Suprapubic skin (tissue), 4 donors: ENCODE measurements at places on chromosomes 11 and 22.

DNA sequence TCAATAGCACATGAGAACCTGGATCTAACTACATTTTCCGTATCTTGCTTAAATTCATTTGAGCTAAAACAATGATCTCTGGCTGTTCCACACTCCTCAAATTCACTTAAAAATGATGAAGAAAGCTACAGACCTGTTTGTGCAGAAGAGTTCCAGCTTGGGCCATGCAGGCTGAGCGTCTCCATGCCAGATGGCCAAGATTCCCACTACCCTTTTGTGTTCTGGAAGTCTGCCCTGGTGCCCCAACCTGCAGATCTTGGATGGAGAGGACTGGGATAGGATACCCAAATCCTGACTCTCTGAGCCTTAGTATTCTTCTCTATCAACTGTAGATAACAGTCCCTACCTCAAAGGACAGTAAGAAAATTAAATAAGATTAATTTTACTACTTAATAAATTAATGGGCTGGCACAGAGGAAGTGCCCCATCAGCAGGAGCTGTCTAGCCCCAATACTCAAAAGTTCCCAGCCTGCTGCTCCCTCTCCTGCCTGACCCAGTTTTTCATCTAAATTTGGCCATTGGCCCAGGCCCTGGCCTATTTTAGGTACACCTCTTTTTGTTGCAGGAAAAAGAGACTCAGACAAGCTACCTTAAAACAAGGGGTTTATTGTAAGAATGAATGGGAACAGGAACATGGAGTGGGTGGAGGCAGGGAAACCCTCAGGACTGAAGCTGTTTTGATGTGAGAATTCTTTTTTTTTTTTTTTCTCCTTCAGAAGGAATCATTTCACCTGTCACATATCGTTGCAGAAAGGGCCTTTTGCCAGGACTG, 81.4 kb upstream of the GRK3 start:
- H3K4me3 ChIP-seq = no peak overlapping the region
- H3K4me1 ChIP-seq = peaks cover 13% of the 10 kb centered on the region
- peaks cover 5% of the 10 kb centered on the region for H3K36me3 ChIP-seq
- H3K27me3 ChIP-seq = no peaks in the 10 kb centered on the region
- DNase-seq = peak; percentile 50

- H3K36me3 ChIP-seq = peaks cover 45% of the 10 kb centered on the region
- H3K27ac ChIP-seq = no peak overlapping the region
- no peak overlapping the region for H3K4me3 ChIP-seq
- no peaks in the 10 kb centered on the region for H3K27me3 ChIP-seq
- DNase-seq = no peak
Measured at GRCh38 chr11:116849486-116849885, 12.1 kb upstream of the APOA1 start.

DNA sequence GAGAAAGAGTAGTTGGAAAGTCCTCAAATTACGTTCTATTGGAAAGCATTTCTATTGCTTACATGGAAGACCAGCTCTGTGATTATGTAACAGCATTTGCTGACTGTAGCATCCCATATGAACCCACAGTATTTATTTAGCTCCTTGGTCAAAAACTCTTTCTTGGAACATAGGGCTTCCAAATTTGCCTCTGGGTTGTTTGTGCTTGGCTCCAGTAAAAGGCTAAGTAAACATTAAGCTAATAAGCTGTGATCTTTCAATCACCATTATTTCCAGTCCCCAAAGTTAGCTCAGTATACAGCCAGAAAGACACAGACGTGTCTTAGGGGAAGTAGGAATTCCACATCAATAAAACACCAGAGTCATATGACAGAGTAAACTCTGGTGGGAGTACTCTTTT, 668.8 kb downstream of the DLG2 start:
- no peak for DNase-seq
- H3K27me3 ChIP-seq = no peaks in the 10 kb centered on the region
- no peaks in the 10 kb centered on the region for H3K4me1 ChIP-seq
- no peak overlapping the region for H3K27ac ChIP-seq
- H3K36me3 ChIP-seq = no peaks in the 10 kb centered on the region

GRCh38 chr11:46383404-46383758, 1.9 kb downstream of the MDK start:
- H3K4me1 ChIP-seq = peaks cover 36% of the 10 kb centered on the region
- no peak overlapping the region for H3K27ac ChIP-seq
- H3K36me3 ChIP-seq = peaks cover 5% of the 10 kb centered on the region
- DNase-seq = no peak
- H3K4me3 ChIP-seq = no peak overlapping the region
- peaks cover 18% of the 10 kb centered on the region for H3K27me3 ChIP-seq

GRCh38 chr11:129324533-129325175, 51.0 kb upstream of the BARX2 start:
- H3K4me1 ChIP-seq = peaks cover 32% of the 10 kb centered on the region
- H3K4me3 ChIP-seq = peak overlapping the region; percentile 13
- H3K27me3 ChIP-seq = no peaks in the 10 kb centered on the region
- peak overlapping the region; percentile 77 for H3K27ac ChIP-seq
- H3K36me3 ChIP-seq = no peaks in the 10 kb centered on the region

GRCh38 chr11:110077346-110077745, 15.8 kb upstream of the ZC3H12C start:
- H3K27me3 ChIP-seq = no peaks in the 10 kb centered on the region
- DNase-seq = no peak
- no peak overlapping the region for H3K27ac ChIP-seq
- H3K36me3 ChIP-seq = no peaks in the 10 kb centered on the region

DNA sequence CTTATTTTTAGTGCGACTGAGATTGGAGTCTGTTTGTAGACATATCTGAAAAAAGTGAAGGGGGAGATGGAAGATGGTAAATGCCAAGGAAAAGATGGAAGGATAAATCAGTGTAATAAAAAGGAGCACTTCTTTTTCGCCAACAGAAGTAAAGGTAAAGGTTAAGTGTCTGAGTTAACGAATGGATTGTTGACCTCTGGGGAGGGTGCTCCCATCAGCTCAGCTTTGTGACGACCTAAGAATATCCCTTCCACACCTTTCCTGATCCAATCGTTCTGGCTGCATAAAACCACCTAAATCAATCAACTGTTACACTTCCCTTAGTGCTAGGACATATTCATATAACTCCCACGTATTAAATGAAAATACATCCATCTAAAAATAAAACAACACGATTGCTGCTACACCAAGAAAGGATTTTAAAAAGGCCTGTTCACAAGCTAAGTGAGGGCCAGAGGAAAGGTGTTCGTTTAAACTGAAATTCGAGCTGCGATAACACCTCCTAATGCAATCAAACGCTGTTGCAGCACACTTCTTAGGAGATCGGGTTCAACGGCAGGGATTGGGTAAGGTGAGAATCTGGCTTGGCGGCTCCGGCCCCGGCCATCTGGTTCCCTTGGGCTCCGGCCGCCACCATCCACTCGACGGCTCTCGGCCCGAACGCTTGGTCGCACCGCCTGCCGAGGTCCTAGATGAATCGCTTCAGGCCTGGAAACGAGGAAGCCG, 658 bp downstream of the C11orf71 start:
- no peaks in the 10 kb centered on the region for H3K36me3 ChIP-seq
- peak overlapping the region; percentile 85 for H3K4me3 ChIP-seq
- DNase-seq = peak; percentile 88
- peak overlapping the region; percentile 98 for H3K27ac ChIP-seq

DNA sequence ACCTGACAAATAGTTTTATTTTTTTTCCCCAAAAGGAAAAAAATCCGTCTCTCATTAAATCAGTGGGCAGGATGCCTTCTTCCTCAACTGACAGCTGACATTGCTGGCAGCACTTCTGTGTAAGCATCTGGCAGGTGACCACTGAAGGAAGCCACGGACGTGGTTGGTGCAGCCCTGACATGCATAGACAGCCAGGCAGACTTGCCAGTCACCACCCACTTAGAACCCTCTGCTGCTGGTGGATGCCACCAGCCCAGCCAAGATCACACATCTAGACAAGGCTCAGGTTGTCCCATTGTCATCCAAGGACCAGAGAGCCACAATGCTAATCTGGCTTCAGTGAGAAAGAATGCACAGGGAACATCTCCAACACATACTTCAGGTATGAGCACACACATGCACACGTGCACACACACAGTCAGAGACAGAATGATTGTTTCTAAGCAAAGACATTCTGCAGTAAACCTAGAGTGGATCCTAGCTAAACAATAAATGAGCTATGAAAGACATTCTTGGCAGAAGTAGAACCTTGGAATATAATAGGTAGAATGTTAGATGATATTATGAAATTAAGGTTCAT, 49.8 kb upstream of the BMAL1 start:
- no peak overlapping the region for H3K27ac ChIP-seq
- no peak for DNase-seq
- no peaks in the 10 kb centered on the region for H3K27me3 ChIP-seq
- no peak overlapping the region for H3K4me3 ChIP-seq
- H3K36me3 ChIP-seq = no peaks in the 10 kb centered on the region

DNA sequence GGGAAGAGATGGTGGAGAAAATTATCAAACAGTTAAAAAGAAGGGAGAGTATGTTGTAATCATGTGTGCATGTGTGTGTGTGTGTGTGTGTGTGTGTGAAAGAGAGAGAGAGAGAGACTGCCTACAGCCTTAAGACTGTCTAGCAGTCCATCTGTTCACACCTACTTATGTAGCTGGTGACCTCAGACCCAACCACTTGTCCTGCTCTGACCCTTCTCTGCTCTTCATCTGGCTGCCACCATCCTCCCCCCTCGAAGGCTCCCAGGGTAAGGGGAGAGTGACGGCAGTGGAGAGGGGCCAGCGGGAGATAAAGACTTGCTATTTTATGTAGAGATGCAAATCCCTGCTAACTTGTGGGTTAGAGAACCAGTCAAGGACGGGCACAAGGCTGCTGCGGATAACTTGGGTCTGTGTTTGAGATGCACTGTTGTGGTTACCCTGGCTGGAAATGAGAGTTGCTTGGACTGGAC, 24.9 kb upstream of the GRAMD1B start:
- no peak overlapping the region for H3K27ac ChIP-seq
- H3K4me1 ChIP-seq = peaks cover 4% of the 10 kb centered on the region
- H3K36me3 ChIP-seq = no peaks in the 10 kb centered on the region
- peaks cover 14% of the 10 kb centered on the region for H3K27me3 ChIP-seq
- no peak overlapping the region for H3K4me3 ChIP-seq

DNA sequence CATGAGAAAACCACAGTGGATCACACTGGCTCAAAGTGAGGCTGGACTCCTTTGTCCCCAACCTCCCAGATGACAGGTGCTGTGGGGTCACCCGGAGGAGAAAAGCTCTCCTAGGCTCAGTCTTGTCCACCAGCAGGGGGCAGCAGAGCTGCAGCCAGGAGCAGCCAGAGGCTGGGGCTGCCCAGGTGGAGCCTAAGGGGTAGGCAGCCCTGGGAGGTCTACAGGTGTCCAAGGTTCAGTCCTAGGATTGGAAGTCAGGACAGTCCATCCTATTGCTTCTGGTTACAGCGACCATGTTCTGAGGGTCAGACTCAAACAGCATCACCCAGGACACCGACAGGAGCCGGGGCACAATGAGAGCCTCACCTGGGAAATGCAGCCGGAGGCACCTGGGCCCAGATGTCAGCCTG, 77.6 kb upstream of the IGLL5 start:
- no peak overlapping the region for H3K27ac ChIP-seq
- no peaks in the 10 kb centered on the region for H3K4me1 ChIP-seq
- DNase-seq = no peak
- H3K27me3 ChIP-seq = peaks cover 13% of the 10 kb centered on the region
- no peaks in the 10 kb centered on the region for H3K36me3 ChIP-seq
- no peak overlapping the region for H3K4me3 ChIP-seq

GRCh38 chr11:20203831-20204230, 43.6 kb upstream of the DBX1 start:
- H3K27me3 ChIP-seq = peaks cover 43% of the 10 kb centered on the region
- DNase-seq = no peak
- H3K4me1 ChIP-seq = peaks cover 8% of the 10 kb centered on the region
- H3K36me3 ChIP-seq = no peaks in the 10 kb centered on the region
- H3K4me3 ChIP-seq = no peak overlapping the region

DNA sequence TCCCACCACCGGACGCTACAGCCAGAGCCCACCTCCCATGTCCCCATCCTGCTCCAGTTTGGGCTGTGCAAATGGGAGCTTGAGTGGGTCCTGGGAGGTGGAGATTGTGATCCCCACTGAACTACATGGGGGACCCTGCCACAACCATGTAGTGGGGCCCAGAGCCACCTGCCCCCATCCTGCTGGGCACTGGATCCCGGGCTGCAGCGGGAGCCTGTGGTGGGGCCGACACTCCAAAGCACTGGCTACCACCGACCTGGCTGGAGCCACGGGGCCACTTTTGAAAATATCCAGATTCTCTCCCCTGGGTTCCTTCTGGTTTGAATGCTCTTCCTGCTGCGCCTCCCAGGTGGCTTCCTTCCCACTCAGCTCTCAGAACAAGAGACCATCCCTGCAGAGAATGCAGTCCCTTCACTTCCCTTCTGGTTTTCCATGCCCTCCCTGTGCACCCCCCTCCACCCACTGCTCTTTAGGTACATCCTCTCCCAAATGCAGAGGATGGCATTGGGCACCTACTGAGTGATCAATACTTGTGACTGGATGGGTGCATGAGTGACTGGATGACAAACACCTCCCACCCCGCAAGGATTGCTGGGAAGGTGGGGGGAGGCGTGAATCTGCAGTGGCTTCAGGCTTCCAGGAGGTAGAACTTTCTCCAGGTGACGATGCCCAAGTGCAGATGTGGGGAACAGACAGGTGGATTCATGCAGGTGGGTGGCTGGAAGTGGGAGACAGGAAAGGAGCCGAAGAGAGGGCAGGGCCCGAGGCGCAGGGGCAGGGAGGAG, 846 bp upstream of the UNC93B1 start:
- H3K27me3 ChIP-seq = no peaks in the 10 kb centered on the region
- peak overlapping the region; percentile 80 for H3K4me3 ChIP-seq
- H3K4me1 ChIP-seq = peaks cover 32% of the 10 kb centered on the region
- H3K27ac ChIP-seq = no peak overlapping the region

DNA sequence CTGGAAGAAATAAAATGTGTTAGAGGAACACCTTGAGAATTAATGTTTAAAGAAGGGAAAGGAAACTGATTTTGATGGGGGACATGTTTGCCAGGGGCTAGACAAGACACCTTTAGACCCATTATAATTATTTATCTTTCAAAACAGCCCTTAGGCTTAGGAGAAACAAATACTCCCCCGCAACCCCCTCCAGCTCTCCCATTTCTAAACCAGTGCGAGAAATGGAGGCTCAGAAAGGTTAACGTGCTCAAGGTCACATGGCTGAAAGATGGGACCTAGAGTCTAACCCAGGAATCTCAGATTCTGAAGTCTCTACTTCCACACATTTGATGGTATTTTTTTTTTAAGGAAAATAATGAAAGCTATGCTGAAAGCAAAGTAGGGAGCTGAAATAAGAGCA, 18.0 kb downstream of the EHF start:
- peak overlapping the region; percentile 39 for H3K27ac ChIP-seq
- DNase-seq = no peak
- H3K4me1 ChIP-seq = peaks cover 60% of the 10 kb centered on the region
- H3K27me3 ChIP-seq = no peaks in the 10 kb centered on the region
- no peak overlapping the region for H3K4me3 ChIP-seq

- H3K27me3 ChIP-seq = no peaks in the 10 kb centered on the region
- DNase-seq = no peak
- H3K4me1 ChIP-seq = peaks cover 10% of the 10 kb centered on the region
- H3K4me3 ChIP-seq = no peak overlapping the region
- H3K27ac ChIP-seq = no peak overlapping the region
Measured at GRCh38 chr22:32539631-32540421, 65.2 kb downstream of the FBXO7 start.

- peaks cover 10% of the 10 kb centered on the region for H3K4me1 ChIP-seq
- H3K36me3 ChIP-seq = peaks cover 3% of the 10 kb centered on the region
- no peak for DNase-seq
- no peak overlapping the region for H3K4me3 ChIP-seq
- no peaks in the 10 kb centered on the region for H3K27me3 ChIP-seq
Measured at GRCh38 chr11:11866203-11866602, 24.4 kb downstream of the USP47 start.
